ENCODE measurements at places on chromosomes 4 and X. TPM values are rescaled to one million over a fixed set of nuclear protein-coding genes. Genes with fewer than 3 reads are reported as not detected.

- no peak for DNase-seq
These were observed at the start of gene CCDC120 for GRCh38 chrX:49058794-49059193. CCDC120 (plus strand) TSS chrX:49058999; CDS start chrX:49062042, 3,043 bp downstream.

- DNase-seq = no peak
These were observed 40.5 kb downstream of the FRYL start for GRCh38 chr4:48739560-48740019.

GRCh38 chr4:147371661-147372060 lies 109.2 kb upstream of the EDNRA start:
- no peak for DNase-seq

DNA sequence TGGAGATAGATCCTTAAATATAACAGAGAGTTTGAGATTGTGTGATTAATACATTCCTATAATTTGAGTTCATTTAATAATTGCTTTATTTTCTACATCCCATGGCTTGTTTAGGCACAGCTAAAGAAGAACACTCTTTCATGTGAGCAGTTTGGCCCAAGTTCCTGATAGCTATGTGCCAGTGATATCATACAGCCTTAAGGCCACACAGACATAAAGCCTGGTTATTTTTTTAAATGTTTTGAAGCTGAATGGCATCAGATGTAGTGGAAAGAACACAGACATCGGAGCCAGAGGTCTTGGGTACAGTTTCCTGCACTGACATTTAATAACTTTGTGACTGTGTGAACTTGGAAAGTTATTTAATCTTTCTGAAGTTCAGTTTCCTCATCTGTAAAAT lies 7.0 kb upstream of the NDNF start:
- no peak for DNase-seq

- DNase-seq = no peak
These were observed 54.1 kb upstream of the AP1S2 start for GRCh38 chrX:15908603-15909290.

DNA sequence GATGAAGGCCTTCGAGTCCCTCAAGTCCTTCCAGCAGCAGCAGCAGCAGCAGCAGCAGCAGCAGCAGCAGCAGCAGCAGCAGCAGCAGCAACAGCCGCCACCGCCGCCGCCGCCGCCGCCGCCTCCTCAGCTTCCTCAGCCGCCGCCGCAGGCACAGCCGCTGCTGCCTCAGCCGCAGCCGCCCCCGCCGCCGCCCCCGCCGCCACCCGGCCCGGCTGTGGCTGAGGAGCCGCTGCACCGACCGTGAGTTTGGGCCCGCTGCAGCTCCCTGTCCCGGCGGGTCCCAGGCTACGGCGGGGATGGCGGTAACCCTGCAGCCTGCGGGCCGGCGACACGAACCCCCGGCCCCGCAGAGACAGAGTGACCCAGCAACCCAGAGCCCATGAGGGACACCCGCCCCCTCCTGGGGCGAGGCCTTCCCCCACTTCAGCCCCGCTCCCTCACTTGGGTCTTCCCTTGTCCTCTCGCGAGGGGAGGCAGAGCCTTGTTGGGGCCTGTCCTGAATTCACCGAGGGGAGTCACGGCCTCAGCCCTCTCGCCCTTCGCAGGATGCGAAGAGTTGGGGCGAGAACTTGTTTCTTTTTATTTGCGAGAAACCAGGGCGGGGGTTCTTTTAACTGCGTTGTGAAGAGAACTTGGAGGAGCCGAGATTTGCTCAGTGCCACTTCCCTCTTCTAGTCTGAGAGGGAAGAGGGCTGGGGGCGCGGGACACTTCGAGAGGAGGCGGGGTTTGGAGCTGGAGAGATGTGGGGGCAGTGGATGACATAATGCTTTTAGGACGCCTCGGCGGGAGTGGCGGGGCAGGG lies 568 bp downstream of the HTT start:
- DNase-seq = no peak

GYPA gene
- not detected for total RNA-seq

GLRA2 gene
- total RNA-seq = not detected

All from gastrocnemius medialis (tissue), 4 donors.